ENCODE measurements at places on chromosomes 2 and 18.

GRCh38 chr2:180781276-180781675 lies 199.1 kb upstream of the UBE2E3 start:
- no peak for DNase-seq

- no peak for DNase-seq
Measured at GRCh38 chr2:104793966-104794365, 59.9 kb upstream of the POU3F3 start.

GRCh38 chr2:230636684-230637271 lies 75.9 kb upstream of the CAB39 start:
- no peak for DNase-seq

- DNase-seq, result no peak
Measured at GRCh38 chr2:17179145-17179808, 339.0 kb downstream of the RAD51AP2 start.

GRCh38 chr2:133836691-133837345 lies 268.6 kb upstream of the NCKAP5 start:
- DNase-seq, result no peak

GRCh38 chr2:75108937-75109482 lies 90.3 kb downstream of the TACR1 start:
- DNase-seq, result no peak

DNA sequence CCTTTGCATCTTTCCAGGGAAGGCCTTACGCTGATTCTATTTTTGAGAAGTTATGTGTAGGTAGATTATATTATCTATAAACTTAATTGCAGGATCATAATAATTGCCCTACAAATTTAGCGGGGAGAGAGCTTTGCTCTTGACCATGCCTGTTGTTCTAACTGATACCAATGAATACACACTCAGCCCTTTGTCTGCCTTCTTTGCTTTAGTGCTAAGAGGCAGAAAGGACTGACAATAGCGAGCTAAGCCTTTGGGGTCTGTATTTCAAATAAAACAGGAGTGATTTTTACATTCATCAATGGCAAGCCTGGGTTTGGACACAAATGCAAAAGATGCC lies 115.3 kb upstream of the STON1 start:
- no peak for DNase-seq

GRCh38 chr2:203897544-203897943 lies 30.0 kb downstream of the CTLA4 start:
- DNase-seq, result no peak

DNA sequence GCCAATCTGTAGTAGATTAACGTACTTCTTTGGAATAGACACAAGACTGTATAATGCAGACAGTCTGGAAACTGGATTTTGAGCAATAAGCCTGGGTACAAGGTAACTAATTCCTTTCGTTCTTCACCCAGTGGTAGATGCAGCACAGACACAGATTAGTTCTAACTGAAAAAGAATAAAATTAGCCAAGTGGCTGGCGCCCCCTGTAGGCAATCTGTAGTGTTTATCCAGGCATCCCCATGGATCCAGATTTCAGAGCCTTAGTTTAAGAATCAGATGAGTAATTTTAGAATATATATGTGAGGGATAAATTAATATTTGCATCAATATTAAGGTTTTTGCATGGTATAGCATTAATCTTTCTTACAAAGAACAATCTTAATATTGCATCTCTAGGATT lies 563.9 kb downstream of the DCC start:
- no peak for DNase-seq

DNA sequence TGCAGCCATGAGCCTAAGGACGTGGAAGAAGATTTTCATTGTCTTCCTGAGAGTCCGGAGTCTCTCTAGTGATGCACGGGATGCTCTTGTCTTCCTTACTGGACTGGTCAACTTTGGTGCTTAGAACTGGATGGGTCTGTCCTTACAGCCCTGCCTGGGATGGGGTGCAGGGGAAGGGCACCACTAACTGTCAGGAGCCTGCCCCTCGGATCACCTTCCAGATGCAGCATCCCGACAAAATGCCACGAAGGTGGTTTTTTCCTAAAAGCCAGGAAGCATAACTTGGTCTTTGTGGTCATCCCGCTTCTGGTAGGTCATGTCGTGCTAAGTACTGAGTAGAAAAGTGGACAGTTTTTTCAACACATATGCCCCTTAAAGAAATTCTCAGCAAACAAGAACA lies 207.4 kb upstream of the TWIST2 start:
- no peak for DNase-seq

Measured in T-helper 22 cell (primary cell).